A549 treated with CpdA at 1 μM for 4 hours (cell line): ENCODE measurements at places on chromosomes 1 and 21. TPM values are rescaled to one million over a fixed set of nuclear protein-coding genes. Genes with fewer than 3 reads are reported as not detected.

ACTN2 gene
- total RNA-seq, result 0.01 to 0.12 TPM in 2 of 5 replicates, not detected in the others

BNIPL gene
- 0.09 to 0.12 TPM (median 0.11 TPM) in 4 of 5 replicates, not detected in the other for total RNA-seq

PLCH2 gene
- 0.15 to 0.41 TPM (median 0.34 TPM) in 5 replicates for total RNA-seq

CLCA1 gene
- total RNA-seq, result not detected in 5 replicates

LYPD8 gene
- 0.15 to 0.40 TPM (median 0.26 TPM) in 3 of 5 replicates, not detected in the others for total RNA-seq

ASCL5 gene
- 0.08 to 0.27 TPM (median 0.09 TPM) in 4 of 5 replicates, not detected in the other for total RNA-seq

LCE6A gene
- not detected in 5 replicates for total RNA-seq

VCAM1 gene
- 0.06 to 0.08 TPM in 2 of 5 replicates, not detected in the others for total RNA-seq

TDRD5 gene
- 0.01 to 0.09 TPM (median 0.05 TPM) in 3 of 5 replicates, not detected in the others for total RNA-seq

GBP6 gene
- not detected in 5 replicates for total RNA-seq
